Activated effector memory CD4-positive, alpha-beta T cell treated with Interleukin-2 at 50 U/mL for 16 hours (primary cell): ENCODE measurements at places on chromosomes 5 and 9.

GRCh38 chr5:180085837-180086236 is 14.3 kb upstream of the RNF130 start:
- no peak for DNase-seq

GRCh38 chr9:74663439-74663838 is 166.3 kb downstream of the RORB start:
- no peak for DNase-seq

- no peak for DNase-seq
Observed at GRCh38 chr9:91857291-91858212, 92.5 kb downstream of the ROR2 start.

DNA sequence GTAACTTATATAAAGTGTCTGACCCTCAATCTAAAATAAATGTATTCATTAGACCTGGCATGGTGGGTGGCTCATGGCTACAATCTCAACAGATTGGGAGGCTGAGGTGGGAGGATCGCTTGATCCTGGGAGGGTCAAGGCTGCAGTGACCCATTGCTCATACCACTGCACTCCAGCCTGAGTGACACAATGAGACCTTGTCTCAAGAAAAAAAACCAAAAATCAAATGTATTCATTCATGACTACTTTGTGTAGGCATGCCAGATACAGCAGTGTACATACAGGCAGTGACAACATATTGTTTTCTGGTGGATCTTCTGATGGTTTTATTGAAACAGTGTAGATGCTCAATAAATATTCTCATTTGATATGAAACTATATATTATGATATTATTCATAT is 201.0 kb downstream of the TRIM32 start:
- DNase-seq = no peak

- no peak for DNase-seq
Observed at GRCh38 chr5:98780390-98780789, 6.9 kb downstream of the RGMB start.
